CD4-positive, alpha-beta T cell treated with Interleukin-21 for 1 hour (primary cell): ENCODE measurements at places on chromosomes 4 and X.
A peak's percentile ranks its signal among the peaks of the same experiment; 100 is the strongest.

DNA sequence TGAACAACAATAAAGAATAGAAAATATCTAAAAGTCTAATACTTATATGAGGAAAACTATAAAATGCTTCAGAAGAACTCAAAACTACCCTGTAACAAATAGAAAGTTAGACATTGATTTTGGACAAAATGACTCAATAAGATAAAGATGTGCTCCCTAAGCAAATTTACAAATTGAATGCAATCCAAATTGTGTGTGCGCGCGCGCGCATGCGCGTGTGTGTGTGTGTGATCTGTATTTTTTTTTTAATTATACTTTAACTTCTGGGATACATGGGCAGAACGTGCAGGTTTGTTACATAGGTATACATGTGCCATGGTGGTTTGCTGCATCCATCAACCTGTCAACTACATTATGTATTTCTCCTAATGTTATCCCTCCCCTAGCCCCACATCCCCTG, 320.8 kb upstream of the INTU start:
- no peak for DNase-seq

DNA sequence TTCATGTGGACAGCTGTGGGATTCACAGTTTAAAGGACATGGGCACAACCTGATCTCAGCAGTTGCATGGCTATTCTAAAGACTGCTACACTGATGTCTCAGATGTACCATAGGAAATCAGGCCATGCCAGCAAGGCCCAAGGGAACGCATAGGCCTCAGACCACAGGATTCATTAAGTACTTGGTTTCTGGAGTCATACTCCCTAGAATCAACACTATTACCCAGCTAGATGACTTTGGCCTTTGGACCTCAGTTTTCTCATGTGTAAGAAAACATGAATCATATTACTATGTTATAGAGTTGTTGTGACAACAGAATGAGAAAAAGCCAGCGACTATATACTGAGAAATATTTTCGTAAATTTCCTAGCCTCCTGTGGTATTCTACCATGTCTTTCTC, 67.9 kb downstream of the NHS start:
- no peak for DNase-seq

DNA sequence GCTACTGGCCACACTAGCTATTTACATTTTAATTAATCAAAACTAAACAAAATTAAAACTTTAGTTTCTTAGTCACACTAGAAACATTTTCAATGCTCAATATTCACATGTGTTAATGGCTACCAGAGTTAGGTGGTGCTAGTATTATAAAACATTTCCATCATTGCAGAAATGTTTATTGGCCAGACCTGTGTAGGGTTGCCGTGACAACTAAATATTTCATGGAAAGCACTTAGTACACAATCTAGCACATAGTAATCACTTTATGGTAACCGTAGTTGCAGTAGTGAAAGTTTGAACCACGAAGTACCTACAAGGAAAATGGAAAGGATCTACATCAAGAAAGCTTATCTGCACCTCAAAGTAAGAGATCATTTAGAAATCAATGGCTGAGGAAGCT, 95.9 kb downstream of the HS6ST2 start:
- no peak for DNase-seq

DNA sequence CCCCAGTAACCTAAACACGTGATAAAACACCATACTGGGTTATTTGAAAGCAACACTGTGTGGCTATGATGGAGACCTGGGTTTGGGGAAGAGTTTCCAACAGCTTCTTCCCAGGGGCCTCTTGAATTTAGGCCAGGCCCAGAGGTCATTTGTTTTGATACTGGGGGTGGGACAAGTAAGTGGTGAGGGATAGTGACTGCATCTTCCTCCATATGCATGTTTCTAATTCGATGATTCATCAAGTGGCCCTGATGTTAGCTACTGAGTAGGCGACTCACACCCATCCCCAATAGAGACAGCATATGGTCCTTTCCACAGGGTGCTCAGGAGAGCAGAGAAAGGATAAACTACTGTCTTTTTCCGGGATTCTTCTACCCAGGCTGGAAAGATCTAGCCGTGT, 2.7 kb downstream of the NDP start:
- DNase-seq = no peak

GRCh38 chr4:70533791-70534190, 15.4 kb downstream of the AMTN start:
- DNase-seq = no peak

GRCh38 chr4:184011826-184012380, 106.8 kb downstream of the STOX2 start:
- DNase-seq = no peak

- DNase-seq = peak; percentile 36
These were observed 109.8 kb upstream of the HPGD start for GRCh38 chr4:174631901-174632758.

GRCh38 chrX:1442724-1443367, 9.9 kb downstream of the ASMTL start:
- no peak for DNase-seq

DNA sequence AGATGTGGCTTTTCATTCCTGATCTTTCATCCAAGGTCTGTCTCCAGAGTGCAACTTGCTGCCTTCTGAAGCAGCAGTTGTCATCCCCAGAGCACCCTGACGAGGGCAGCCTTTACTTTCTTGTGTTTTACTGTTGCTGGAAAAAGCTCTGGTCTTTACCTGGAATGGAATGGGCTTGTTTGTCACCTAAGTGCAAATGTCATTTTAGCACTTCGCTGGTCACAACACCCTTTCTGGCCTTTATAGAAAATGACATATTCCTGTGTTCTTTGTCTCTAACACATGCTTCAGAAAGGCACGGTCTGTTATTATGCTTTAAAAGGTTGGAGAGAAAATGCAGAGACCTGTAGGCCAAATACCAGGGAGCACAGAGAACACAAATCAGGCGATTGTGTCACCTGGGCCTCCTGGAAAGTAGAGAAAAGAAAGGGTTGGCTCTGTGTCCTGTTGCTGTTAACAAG, 332.7 kb upstream of the IGFBP7 start:
- DNase-seq = no peak

- no peak for DNase-seq
These were observed 17.0 kb upstream of the NELFA start for GRCh38 chr4:2025817-2026216.

DNA sequence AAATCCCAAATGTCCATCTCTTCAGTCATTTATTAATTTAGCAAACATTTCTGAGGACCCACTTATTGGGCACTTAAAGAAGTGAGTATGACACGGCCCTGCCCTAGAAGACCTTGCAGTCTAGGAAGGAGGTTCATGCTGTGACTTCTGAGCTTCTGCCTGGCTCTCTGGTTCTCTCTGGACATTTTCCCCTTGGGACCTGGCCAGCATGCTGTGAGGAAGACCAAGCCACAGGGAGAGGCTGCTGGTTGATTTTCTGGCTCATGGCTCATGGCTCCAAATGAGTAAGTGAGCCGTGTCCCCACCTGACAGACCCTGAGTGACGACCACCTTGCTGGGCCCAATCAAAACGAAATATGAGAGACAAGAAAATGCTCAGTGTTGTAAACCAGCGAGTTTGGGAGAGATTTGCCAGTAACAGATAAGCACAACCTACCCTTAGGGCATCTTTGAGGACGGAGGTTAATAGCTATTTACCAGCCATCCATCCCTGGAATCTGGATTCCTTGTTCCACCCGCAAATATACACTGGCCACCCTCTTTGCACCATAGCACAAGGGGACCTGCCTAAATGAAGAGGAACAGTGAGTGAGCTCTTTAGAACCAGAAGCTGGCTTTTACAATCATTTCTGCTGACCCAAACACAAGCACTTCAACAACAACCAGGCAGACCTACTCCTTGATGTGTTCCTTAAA, 876 bp downstream of the MPP1 start:
- no peak for DNase-seq
